RPMI8226 (cell line): ENCODE measurements at places on chromosomes 1 and 21.

DNA sequence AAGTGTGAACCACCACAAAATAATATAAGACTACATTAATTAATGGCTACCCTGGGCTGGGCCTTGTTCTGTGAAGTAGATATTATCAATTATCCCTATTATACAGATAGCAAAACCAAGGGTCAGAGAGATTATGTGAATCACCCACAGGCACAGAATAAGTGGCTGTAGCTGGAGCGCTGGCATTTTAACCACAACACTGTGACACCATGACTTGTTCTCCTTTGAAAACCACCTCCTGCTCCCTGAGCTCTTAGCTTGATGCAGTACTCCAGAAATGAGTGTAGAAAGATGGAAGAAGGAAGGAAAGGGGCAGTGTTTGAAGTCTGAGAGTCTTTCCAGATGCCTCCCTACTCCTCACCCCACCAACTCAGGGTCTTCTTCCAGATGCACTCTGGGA is 29.5 kb upstream of the JUN start:
- no peak for DNase-seq

DNA sequence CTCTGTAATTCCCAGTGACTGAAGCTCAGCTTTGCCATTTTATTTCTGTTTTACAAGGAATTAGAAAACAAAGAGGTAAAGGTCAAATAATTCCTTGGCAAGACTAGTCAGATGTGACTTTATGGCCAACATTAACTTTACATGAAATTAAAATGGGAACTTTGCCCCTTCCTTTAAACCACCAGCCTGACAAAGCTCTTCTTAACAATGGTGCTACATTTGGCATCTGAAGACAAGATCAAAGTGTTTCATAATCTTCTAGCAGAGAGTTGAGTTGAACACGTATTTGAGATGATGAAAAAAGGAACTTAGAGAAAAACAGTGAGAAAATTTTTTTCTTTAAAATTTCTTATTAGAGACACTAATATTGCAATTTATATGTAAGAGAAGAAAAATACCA is 193.8 kb downstream of the AK5 start:
- no peak for DNase-seq

DNA sequence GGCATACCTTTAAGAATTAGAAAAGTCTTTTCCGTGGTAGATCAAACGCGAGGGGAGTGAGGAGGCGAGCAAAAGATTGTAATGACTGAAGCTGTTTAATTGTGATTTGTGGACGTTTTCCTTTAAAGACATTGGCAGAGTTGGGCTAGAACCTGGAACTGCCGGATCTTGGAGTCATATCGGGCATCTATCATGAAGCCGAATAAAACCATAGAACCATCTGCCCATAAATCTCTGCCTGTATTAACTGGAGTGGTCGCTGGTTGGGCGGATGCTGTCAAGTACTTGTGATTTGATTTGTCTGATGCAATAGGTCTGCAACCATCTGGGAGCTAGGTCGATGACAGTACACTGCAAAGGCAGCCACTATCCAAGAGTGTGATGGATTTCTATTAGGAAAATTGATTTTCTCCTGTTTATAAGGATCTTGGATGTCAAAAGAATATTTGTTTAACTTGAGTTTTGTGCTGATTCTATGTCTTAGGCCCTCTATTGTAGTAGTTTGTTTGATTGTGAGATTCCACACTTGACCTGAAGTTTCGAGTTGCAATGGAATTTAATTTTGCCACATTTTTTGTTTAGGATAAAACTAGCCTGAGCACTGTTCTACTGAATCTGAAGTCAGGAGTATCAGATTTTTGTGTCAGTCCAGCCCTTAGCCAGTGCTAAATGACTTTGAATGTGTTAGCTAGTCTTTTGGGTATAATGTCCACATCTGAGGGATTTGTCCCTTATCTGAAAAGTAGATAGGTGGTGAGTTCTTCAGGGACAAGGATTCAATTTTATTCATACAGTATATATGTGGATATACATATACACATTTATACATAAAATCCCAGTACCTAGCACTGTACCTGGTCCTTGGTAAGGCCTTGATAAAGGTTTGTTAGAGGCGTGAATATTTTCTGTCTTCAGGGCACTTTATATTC is 1.2 kb downstream of the SARS1 start:
- DNase-seq, result peak; percentile 29

- no peak for DNase-seq
Observed at GRCh38 chr1:32263744-32264143, 12.7 kb downstream of the LCK start.

GRCh38 chr1:198157241-198157846 is 546 bp downstream of the NEK7 start:
- peak; percentile 93 for DNase-seq

- no peak for DNase-seq
Observed at GRCh38 chr1:44312399-44313196, 42.5 kb downstream of the ERI3 start.

GRCh38 chr1:1292442-1292779 is 12.2 kb downstream of the SCNN1D start:
- no peak for DNase-seq

DNA sequence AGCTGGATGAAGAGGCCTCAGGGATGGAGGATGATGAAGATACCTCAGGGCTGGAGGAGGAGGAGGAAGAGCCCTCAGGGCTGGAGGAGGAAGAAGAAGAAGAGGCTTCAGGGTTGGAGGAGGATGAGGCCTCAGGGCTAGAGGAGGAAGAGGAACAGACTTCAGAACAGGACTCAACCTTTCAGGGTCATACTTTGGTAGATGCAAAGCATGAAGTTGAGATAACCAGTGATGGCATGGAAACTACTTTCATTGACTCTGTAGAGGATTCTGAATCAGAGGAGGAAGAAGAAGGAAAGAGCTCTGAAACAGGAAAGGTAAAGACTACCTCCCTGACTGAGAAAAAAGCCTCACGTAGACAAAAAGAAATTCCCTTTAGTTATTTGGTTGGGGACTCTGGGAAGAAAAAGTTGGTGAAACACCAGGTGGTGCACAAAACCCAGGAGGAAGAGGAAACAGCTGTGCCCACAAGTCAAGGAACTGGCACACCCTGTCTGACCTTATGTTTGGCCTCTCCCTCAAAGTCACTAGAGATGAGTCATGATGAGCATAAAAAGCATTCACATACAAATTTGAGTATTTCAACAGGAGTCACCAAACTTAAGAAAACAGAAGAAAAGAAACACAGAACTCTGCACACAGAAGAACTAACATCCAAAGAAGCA is 15.4 kb downstream of the L1TD1 start:
- peak; percentile 19 for DNase-seq
